ENCODE measurements at places on chromosomes 3 and 15.

DNA sequence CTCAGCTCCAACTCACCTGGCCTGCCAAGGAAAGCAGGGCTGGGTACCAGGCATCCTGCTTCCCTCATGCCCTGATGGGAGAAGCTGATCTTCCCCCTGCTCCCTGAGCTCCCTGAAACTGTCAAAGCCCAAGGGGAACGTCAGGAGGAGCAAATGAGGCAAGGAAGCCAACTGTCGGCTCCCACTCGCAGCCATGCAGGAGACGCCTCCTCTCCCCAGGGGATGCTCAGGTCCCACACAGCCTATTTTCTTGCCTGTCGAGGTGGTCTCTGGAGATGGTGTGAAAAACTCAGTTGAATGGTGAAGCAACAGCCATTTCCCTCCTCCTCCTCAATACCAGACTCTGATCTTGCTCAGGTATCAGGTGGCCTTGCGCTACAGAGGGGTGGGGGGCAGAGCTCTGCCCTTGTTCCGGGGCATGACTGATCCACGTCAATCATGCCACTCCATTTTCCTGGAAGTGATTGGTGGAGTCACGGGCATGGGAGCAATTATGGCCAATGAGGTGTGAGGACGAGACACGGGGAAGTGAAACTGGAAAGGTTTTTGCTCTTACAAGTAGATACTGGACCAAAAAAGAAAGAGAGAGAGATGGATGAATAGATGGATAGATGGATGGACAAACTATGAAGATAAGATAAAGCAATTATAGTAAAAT lies 58.2 kb downstream of the SLC6A1 start:
- DNase-seq = no peak

DNA sequence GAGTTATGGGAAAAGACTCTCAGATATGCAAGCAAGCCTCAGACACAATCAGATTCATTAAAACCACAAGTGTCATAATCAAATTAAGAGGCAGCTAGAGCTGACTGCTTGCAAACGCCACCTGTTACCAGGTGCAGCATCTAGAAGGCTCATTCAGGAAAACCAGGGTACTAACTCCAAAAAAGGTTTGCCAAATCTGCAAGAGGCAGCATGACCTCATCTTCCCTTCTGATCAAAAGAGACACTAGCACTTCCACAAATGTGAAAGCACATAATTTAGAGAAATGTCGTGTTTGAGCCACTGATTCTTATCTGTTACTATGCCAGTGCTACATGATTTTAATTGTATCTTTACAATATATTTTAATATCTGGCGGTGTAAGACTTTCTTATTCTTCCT lies 123.3 kb upstream of the NANOGP8 start:
- DNase-seq = no peak

GRCh38 chr15:100253640-100254039 lies 88.1 kb downstream of the ADAMTS17 start:
- no peak for DNase-seq

DNA sequence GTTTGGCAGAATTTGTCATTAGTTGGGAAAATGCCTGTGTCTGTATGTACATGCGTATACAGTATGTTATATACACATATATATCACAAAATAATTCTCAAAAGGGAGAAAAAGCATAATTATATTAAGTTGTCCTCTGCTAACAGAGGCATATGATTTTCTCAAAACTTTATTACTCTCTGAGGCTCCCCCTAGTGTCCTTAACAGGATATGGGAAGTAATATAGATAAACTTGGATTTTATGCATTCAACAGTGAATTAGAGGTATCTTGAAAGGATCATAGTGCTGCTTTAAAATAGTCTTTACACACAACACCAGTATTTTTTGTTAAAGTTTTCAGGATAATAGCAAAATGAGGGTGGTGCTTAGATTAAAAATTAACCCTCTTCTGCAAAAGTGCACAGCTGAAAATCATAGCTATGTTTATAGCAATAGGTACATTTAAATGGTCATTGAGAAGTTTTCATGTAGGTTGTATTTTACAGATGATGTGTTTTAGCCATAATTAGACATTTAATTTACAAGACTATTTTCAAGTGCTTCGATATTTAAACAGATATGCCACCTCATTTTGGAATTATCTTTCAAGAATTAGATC lies 454.0 kb upstream of the ROBO2 start:
- DNase-seq = no peak
